ENCODE measurements at places on chromosomes 6 and 20. TPM values are rescaled to one million over a fixed set of nuclear protein-coding genes. Genes with fewer than 3 reads are reported as not detected.

The CYP24A1 gene
- not detected for total RNA-seq

The TMEM217 gene
- total RNA-seq: 3.6 TPM

DNA sequence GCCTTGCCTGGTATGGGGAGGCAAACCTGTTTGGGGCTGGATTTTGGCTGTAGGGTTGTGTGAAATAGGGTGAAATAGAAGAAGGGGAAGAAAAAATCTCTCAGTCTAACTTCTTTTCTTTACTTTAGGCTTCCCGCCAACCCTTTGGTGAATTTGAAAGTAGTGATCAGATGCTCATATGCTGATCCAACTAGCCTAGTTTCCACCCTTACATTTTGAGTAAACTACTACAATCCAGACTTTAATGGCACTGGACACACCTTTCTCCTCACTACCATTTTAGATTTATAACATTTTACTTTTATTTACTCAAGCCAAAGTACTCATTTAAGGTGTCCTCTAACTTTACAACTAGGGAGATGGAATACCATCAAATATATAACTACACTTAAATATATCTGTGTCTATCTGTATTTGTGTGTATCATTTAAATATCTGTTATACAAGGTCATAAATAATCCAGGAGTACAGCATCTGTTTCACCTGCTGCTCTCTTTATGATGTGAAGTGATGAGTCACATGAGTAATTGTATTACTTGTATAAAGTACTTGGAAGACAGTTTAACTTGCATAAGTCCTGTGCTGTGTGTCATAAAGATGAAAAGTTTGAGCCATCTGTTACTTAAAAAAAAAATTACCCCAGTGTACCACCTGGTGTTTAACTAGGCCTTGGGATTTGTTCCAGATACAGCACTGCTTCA lies 172.1 kb downstream of the CDKAL1 start:
- DNase-seq: no peak

DNA sequence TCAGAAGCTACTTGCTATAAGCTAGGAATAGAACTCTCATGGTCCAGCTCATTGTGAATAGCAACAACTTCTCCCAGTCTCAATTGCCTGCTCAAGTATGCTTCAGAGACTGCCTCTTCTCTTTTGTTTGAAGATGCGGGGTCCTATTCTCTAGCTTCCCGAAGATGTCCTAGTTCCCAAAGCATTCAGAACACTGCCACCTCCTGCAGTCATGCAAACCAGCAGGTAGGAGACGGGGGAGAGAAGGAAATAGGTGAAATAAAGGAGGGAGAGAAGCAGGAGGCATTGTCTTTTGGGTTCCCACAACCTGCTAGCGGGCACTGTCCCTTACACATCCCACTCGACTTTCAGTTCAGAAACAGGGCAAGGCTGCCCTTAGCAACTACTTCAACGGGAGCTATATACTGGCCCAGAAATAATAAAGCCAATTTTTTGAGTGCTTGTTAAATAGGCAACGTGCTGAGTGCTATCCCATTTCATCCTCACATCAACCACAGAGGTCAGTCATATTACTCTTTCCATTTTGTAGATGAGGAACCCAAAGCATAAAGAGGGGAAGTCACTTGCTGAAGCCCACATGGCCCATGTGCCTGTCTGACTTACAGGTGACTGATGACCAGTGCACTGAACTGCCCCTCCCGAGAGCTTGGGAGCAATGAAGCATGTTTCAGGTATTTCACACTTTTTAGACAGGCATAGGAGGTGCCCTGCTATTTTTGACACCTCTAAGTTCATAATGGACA lies 61.9 kb upstream of the ATXN1 start:
- no peak for DNase-seq

- no peak for DNase-seq
These were observed 129.5 kb upstream of the ARG1 start for GRCh38 chr6:131443514-131443913.

DNA sequence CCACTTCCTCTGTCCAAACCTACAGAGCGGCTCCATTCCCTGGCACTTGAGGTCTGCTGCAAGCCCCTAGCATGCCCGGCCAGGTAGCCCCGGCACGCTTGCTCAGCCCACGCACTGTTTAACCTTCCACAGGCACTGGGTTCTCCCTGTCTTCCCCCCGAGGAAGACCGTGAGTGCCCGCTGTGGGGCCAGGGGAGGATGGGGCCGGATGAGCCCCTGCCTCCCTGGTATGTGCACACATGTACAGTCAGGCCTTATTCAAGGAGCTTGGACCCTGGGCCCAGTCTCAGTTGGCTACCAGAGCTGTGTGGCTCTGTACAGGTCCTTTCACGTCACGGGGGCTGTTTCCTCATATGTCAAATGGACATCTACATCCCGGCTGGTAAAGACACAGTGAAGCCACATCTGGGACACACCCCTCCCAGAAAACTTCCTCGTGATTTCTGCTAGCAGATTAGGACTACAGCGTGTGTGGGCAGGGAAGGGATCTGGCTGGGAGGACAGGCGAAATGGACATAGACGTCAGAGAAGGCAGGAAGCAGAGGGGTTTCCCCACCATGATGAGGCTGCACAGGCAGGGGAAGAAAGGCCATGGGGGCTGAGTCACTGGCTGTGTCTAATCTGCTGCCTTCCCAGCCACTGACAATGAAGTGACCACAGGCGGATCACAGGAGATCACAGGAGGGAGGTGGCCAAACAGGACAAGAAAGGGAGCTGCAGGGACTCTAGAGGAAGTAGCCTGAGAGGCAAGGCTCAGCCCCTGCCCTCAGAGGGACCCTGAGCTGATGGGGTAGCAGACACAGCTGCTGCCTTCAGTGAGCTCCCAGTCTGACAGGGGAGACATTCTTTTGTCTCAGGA lies 62.9 kb downstream of the MRPL14 start:
- DNase-seq: peak; percentile 85

The TEAD3 gene
- 13.2 TPM for total RNA-seq

The OR2J3 gene
- total RNA-seq: not detected

DNA sequence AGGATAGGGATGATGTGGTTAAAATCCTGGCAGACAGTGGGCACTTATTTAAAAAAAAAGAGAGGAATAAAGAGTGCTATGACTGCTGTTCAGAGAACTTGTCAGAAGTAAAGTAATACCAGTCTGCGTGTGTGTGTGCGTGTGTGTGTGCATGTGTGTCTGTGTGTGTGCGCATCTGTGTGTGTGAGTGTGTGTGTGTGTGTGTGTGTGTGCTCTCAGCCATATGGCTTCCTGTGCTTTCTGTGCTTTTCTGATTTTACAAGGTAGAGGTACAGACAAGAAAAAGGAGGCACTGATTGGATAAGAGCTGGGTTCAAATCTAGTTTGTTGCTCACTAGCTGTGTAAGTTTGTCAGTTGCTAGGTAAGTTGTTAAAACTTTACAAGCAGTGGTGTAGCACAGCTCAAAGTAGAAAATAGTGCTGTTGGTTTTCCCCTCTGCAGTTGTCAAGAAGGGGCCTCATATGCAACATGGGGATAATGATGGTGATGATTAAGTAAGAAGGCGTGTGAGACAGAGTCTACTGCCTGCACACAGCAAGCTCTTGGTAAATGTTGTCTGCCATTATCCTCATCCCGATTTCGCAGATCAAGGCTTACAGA lies 155.3 kb upstream of the ZNF217 start:
- no peak for DNase-seq
